ENCODE measurements at places on chromosomes 7 and 10.

GRCh38 chr7:129351320-129351719 lies 82.9 kb upstream of the STRIP2 start:
- DNase-seq = no peak

- no peak for DNase-seq
These were observed 634.6 kb upstream of the CNTNAP2 start for GRCh38 chr7:145481985-145482384.

DNA sequence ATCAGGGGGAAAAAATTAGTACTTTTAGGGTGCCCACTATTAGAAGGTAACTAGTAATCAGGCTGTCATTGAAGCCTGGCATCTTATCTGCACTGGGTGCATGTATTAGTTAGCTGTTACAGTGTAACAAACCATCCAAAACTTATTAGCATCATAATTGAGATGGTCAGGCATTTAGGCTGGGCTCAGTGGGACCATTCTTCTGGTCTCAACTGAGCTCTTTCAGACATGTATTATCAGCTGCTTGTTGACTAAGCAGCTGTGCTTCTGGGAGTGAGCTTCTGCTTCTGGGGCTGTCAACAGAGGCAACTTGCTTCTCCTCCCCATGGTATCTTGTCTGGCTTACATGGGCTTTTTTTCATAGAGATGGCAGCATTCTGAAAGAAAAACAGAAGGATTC lies 154.0 kb upstream of the ZNF92 start:
- DNase-seq = no peak

- DNase-seq = no peak
These were observed 115.0 kb upstream of the KIF5B start for GRCh38 chr10:32171204-32171603.

DNA sequence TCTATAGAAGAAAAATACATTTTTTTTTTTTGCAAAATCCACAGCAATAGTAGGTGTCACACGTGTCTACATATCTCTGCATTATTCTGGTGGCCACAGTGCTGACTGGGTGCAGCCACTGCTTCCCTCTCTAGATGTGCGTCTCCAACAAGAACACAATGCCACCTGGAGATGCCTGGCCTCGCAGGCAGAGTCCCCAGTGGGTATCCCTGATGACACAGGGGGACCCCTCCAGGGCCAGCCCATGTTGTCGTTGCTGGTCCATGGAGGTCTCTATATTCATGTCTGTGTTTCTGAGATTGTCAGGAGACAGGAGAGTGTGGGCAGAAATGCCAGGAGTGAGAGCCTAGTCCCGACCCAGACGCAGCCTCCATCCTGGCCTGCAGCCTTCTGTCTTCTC lies 345.9 kb upstream of the SHH start:
- DNase-seq = no peak

GRCh38 chr7:77544518-77544917 lies 7.4 kb downstream of the PTPN12 start:
- DNase-seq = no peak

DNA sequence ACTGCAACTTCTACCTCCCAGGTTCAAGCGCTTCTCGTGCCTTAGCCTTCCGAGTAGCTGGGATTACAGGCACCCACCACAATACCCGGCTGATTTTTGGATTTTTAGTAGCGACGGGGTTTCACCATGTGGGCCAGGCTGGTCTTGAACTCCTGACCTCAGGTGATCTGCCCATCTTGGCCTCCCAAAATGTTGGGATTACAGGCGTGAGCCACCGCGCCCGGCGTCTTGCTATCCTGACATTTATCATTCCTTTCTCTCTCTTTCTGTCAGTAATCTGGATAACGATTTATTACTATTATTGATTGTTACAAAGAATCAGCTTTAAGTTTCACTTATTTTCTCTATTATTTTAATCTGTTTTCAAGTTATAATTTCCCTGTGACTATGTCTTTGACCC lies 548.4 kb downstream of the CNTNAP2 start:
- no peak for DNase-seq

- no peak for DNase-seq
These were observed 97.7 kb downstream of the PARD3 start for GRCh38 chr10:34717429-34717828.

GRCh38 chr10:31867646-31868045 lies 61.0 kb downstream of the ARHGAP12 start:
- no peak for DNase-seq

DNA sequence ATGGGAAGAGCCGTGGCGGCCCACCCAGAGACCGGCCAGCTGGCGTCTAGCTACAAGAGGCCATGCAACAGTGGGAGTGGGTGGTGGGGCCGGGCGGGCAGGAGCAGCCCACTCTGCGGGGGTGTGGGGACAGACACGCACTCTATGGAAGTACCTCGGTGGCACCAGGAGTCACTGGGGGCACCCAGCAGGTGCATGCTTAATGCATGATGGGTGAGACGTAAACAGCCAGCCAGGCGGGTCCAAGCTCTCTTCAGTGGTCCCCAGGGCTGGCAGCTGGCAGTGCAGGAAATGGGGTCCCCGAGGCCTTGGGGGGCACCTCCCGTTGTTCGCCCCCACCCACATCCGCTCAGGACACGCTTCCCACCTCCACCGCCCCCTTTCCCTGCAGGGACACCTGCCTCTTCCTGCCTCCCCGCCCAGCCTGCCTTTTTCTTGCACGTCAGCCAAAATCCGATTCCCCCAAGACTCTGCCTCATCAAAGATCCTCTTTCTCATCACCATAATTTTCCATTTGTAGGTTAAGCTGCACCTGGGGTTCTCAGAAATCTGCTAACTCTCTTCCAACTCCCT lies 22.6 kb upstream of the PSMG3 start:
- DNase-seq = no peak

- no peak for DNase-seq
These were observed 55.5 kb upstream of the SYPL1 start for GRCh38 chr7:106167439-106168136.

DNA sequence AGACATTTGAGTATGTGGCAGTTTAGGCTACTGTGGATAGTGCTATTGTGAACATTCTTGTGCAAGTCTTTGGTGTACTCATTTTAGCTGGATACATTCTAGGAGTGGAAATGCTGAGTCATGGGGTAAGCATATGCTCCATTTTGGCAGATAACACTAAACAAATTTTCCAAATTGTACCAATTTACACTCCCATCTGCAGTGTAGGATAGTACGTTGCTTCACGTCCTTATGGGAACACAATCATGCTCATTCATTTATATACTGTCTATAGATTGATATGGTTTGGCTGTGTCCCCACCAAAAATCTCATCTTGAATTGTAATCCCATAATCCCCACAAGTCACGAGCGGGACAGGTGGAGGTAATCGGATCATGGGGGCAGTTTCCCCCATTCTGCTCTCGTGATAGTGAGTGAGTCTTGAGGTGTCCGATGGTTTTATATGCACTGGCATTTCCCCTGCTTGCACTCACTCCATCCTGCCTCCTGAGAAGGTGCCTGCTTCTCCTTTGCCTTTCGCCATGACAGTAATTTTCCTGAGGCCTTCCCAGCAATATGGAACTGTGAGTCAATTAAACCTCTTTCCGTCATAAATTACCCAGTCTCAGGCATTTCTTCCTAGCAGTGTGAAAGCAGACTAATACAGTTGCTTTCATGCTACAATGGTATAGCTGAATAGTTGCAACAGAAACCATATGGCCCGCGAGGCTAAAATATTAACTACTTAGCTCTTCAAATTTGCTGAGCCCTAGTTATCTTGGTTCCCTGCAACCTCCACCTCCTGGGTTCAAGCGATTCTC lies 25.6 kb downstream of the RNF216 start:
- no peak for DNase-seq
